ENCODE measurements at places on chromosomes 7 and 10. TPM values are rescaled to one million over a fixed set of nuclear protein-coding genes. Genes with fewer than 3 reads are reported as not detected.

Gene SDK1
- total RNA-seq = 15.0 TPM

Gene FOXP2
- total RNA-seq = 54.2 TPM

Gene RET
- 4.0 TPM for total RNA-seq

Gene PNLIPRP1
- total RNA-seq = not detected

Gene PRSS58
- not detected for total RNA-seq

Gene PRKAG2
- 94.7 TPM for total RNA-seq

Gene DLX5
- not detected for total RNA-seq

GRCh38 chr7:156612930-156613329 lies 27.6 kb upstream of the RNF32 start:
- no peak for DNase-seq

GRCh38 chr7:38535073-38535472 lies 96.1 kb downstream of the AMPH start:
- peak; percentile 42 for DNase-seq

GRCh38 chr10:86246279-86246940 lies 120.2 kb downstream of the GRID1 start:
- no peak for DNase-seq

DNA sequence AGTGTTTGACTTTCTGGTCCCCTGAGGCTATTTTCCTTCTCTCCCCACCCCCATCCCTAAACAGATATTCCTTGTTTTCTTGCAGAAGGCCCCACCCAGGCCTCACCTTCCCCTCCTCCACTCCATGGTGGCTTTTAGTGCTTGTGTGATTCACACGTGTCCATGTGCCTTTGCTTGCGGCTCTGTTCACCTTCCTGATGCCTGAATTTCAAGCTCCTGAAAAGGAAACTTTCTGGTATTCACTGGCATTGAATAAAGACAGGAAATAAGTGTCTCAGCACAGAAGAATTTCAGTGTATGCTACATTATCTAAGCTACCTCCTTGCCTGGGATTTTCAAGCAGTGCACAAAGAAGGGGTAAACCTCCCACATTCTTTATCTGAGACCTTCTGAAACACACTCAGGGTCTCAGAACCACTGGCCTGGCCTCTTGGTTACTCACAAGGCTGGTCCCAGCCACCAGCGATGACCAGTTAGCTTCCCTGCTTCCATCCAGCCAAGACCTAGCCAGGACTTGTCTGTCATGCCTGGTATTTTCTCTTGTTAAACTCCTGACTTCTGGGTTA lies 17.2 kb upstream of the UBE2H start:
- DNase-seq = no peak

DNA sequence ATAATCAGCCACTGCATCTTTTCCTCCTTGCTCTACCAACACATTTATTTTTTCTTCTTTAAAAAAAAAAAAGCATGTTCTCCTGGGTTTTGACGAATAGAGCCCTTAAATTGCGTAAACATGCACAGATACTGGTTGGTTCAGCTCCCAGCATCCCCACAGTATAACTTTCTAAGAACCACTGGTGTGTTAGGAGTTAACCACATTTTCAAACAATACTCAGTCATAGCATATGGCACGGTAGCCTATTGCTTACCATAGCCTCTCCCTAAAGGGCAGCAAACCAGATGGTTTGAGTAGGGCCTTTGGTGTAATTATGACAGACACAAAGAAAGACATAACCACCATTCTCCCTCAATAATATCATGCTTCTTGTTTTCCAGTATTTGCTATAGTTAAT lies 145.0 kb downstream of the LRRC4 start:
- DNase-seq = no peak

GRCh38 chr7:118845791-118846190 lies 621.3 kb downstream of the ANKRD7 start:
- DNase-seq = no peak

DNA sequence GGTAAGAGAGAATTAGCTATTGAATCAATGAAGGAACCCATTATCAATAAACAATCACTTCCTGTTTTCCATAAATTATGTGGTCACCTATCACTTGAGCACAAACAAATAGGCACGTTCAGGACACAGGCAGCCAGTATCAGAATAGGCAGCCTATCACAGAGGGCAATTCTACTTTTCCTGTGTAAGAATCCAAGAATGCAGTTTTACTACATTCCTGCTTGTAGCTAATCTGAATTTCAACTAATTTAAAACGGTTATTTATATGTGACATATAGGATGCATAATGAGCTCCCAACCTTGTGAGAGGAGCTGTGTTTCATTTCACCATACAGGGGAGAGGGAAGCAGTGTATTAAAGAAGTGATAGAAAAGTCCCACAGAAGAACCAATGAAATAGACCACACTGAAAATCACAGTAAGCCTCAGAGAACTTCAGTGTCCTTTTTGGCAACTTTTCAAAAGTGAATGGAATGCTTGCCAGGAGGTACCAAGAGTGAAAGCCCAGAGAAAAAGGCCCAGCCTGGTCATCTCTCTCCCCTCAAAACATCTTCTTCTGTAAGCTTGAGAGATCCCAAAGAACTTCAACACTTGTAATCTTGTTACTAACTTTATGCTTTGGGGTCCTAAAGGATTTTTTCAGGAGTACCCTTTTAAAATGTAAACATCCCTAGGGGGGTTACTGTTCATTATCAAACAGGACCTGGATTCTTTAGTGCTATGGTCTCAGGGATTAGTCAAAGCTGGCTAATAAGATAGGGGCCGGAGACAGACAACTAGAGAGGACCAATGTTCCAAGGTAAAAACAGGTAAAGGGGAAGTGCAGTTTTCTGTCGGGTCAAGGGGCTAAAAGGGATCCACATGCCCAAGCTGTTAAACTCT lies 1.3 kb downstream of the IMMP2L start:
- no peak for DNase-seq

DNA sequence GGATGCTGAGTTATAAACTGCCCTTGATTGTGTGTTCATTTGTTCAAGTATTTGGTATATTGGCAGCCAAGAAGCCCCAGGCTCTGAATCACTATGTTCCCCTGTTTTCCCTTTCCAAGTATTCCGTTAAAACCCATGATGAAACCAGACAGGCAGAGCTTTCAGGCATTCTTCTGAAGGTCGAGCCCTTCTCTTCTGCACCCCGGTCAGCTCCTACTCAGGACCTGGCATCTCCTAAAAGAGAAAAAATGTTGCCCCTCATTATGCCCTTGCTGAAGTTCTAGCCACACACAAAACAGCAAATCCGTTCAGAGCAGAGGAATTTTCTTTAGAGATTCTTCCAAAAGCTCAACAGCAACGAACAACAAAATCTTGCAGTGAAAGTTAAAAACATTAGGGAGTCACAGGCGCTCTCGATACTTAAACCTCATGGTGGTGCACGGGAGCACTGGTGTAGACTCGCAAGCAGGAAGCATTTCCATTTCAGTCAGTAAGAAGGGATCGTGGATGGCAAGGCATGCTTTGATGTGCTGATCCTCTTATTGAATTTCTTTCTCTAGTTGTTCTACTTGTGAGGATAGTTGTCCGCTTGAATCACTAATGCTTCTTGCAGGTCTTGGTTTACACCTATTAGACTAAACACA lies 264.9 kb downstream of the SKIDA1 start:
- DNase-seq = no peak

- no peak for DNase-seq
Measured at GRCh38 chr10:33129996-33130386, 172.0 kb upstream of the ITGB1 start.

DNA sequence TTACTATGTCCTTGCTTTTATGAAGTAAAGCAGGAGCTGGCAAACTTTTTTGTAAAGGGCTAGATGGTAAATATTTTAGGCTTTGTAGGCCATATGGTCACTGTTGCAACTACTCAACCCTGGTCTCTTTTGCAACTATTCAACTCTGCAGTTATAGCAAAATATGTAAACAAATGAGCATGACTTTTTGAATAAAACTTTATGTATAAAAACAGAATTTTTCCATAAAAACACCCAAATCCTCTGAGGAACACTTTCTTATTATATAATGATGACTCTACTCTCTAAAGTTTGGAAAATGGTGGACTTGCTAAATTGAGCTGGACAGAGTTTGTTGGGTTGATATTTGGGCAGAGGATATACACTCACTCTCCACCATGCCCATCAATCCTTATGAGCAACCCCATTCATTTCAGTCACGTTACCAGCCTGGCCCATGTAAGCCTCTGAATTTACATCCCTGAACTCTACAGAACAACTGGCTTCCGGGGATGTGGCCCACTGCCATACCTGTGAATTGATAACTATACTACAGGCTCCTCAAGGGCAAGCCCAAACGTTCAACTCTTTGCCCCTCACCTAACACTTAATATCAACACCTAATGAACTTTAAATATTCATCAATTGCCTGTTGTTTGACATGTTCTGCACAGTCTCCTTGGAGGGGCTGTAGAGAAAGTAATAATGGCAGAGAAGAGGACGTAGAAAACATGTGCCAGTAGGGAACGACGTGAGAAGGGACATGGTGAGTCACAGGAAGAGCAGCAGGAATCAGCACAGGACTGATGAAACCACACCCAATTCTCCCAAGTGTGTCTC lies 37.6 kb downstream of the SGMS1 start:
- no peak for DNase-seq

DNA sequence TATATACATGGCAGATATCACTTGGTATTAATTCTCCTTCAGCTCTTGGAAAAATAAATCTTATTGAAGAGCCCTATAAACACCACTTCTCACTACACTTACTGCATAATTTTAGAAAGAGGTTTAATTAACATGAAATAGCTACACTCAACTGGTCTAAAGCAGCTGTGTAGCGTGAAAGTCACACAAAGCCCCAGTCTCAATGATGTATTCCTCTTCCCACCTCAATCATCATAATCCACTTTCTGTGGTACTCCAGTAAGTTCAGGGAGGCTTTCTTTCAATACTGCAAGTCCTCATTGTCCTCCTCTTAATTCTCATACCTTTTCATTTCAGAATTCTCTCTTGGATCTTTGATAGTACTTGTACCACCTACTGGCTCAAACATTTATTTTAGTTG lies 688.0 kb downstream of the CNTNAP2 start:
- no peak for DNase-seq

DNA sequence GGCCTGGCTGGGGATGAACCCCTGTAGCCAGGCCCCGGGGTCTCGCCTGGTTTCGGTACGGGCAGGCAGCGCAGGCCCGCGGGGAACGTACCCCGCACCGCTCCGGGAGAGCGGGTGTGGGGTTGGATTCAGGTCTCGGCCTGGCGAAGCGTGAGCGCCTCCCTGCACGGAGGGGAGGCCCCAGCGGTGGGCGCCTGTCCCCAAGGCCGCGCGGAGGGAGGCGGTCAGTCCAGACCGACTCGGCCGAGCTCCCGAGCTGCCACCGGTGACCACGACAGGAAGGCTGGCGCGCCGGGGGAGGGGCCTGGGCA lies 378 bp upstream of the INPP5F start:
- no peak for DNase-seq

DNA sequence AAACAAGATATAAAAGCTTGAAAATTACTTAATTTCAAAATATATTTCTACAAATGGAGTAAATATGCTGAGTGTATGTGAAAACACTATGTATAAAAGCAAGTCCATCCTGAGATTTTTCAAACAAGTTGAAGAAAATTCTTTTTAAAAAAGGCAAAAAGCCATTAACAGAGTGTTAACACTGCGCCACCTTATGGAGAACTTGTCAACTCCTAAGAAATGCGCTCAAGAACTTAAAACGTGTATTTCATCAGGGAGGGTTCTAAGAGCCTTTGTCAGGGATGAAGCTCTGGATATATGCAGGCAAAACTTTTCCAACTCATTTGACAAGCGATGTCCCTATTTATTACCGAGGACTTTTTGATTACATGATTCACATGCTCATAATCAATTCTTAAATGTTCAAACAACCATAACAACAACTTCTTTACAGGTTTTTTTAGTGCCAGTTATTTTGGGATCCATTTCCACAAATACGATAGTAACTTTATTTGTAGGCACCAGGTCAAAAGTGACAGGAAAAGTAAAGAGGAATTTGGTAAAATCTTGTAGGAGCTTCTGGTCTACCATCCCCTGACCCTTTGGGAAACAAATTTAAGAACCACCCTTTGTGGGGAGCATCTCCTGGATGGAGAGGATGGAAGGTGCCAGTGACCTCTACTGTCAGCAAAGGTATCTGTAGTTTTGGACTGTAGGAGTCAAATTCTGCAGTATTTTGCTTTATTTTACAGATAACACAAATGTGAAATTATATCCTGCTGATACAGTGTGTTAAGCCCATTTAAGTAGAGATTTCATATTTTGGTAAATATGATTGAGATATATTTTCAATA lies 23.2 kb downstream of the CALCR start:
- no peak for DNase-seq

- DNase-seq = no peak
Measured at GRCh38 chr10:126087796-126088505, 191.6 kb downstream of the FANK1 start.

GRCh38 chr10:22604344-22605126 lies 109.8 kb downstream of the PIP4K2A start:
- DNase-seq = peak; percentile 60

DNA sequence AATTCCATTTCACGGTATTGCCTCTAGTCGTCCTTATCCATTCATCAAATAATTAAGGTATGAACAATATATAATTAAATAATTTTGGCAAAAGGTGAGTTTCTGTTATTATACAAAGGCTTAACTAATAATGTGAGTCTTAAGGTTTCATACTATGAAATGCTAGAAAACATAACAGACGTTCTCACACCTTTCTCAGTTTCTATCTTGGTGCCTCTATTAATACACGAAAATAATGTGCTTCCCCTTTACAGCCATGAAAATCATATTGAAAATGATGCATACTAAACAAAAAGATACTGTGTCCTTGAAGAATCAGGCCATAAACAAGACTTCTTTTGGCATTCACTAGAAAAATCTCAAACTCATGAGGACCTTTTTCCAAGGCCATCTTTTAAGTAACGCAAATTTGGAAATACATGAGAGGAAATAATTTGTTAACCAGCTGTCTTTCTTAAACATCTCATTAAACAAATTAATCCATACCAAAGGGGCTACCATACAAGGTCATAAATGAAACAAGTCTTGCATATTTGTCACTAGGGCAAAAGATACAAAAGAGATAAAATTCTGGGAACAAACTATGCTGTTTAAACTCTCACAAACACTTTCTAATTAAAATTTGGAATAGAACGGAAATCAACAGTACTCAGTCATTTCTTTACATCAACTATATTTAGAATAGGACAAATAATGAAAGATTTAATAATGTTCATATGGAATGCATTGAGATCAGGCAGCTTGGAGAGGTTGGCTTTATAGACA lies 53.9 kb upstream of the CAV2 start:
- DNase-seq = no peak

DNA sequence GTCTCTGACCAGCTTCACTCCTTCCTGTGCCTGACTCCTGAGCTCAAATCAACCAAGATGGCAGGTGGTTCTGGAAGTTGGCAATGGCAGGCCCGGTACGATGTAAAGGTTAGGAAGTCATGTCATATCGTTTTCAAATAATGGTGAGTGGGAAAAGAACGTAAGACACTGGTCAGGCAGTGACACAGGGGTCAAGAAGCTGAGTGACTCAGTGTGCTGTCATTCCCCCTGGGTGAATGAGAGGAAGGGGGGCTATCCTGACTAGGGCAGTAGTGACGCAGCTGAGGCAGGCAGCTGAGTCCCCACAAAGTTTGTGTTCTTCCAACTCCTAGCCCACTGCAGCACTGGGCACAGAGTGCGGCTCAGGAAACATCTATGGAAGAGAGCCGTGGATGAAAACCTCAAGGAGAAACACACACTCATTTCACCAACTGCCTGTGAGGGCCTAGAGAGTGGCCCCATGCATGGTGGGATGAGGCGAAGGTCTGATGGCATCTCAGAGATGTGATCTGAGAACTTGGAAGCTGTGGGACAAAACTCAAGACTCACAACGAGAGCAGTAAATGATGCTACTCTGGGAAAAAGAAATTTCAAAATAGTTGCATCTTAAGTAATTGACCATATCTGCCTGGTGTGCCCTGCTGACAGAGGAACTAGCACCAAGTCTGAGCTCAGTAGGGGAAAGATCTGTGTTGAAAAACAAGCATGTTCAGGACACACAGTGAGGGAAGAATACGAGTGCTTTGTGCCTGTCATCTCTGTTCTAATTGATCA lies 23.2 kb downstream of the CREB3L2 start:
- DNase-seq = no peak
